ENCODE measurements at places on chromosomes 4 and X. TPM values are rescaled to one million over a fixed set of nuclear protein-coding genes. Genes with fewer than 3 reads are reported as not detected.

The XAGE1A gene
- total RNA-seq, result not detected

The MFAP3L gene
- not detected for total RNA-seq

The EMCN gene
- not detected for total RNA-seq

The MTMR1 gene
- 57.6 TPM for total RNA-seq

The SASH3 gene
- total RNA-seq, result 157 TPM

The REPS2 gene
- 3.8 TPM for total RNA-seq

DNA sequence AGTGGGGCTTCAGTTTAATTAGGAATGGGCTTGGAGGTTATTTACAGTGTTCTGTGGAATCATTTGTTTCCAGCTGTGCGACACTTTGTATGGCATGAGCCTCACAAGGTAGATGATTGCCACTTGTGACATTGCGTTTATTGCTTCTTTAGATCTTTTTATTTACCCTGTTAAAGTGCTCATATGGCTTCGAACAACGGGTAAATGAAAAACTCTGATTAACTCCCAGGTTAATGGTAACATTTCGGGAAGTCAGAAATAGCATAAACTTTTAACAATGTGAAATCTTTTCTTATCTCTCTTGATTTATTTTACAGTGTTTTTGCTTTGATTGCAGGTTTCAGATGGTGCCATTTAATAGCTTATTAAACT, 494.3 kb downstream of the IDS start:
- DNase-seq, result no peak

- DNase-seq, result no peak
Observed at GRCh38 chr4:96675896-96676295, 836.0 kb downstream of the PDHA2 start.

- no peak for DNase-seq
Observed at GRCh38 chrX:1242891-1243402, 25.7 kb upstream of the CSF2RA start.

DNA sequence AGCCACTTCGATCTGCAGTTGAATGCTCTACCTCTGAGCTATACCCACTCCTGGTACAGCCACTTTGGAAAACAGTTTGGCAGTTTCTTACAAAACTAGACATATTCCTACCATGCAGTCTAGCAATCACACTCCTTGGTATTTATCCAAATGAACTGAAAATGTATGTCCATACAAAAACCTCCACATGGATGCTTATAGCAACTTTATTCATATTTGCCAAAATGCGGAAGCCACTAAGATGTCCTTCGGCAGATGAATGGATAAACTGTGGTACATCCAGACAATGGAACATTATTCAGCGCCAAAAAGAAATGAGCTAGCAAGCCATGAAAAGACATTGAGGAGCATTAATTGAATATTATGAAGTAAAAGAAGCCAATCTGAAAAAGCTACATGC, 45.3 kb downstream of the PCYT1B start:
- no peak for DNase-seq

DNA sequence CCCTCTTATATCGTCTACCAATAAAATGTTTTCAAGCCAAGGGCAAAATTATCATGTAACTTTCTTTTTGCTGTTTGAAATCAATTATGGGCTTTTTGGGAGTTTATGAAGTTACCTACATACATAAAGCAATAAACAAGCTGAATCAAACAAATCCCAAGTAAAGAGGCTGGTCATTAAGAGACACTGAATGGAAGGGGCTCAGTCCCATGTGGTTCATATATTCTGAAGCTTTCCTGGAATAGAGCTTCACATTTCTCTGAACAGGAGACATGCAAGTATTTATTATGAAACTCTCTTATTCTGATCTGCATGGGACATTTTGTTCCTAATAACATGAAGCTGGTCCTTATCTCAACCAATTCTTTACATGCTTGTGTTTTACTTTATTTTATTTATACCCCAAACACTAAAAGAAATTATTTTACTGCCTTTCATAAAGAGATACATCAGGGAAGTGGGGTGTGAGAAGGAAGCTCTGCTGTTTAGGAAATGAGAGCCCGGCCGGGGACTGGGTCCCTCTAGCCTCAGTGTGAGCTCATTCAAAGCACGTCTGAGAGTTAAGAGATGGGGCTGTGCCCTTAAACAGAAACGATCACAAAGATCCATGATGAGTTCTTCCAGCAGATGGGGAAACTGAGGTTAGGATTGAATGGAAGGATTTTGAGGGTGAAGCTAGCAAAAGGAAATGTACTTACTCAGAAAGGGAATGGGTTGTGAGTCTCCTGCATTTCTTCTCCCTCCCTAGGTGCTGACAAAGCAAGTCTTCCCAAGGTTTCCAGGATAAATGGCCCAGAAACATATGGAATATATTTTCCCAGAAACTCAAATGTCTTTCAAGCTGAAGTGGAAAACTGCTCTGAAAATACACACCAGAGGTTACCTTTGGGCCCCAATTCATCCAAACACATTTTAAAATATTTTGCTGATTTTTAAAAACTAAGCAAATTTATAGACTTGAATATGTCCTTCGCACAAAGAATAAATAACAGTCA, 93.1 kb upstream of the LNX1 start:
- no peak for DNase-seq

DNA sequence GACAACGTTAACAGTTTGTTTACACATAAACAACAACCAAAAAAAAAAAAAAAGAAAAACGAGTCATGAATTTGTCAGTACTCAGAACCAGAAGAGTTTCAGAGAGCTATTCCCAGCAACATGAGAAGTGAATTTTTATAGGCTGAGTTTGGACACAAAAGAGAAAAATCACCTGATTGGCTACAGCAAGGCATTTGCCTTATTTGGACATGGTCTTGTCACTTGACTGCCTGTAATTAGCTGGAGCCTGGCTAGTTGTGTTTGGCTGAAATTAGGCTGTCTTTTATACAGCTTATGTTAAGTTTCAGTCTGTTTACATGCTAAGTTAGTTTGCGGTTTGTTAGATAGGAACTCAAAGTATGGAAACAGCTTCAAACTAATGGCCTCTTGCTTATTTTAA, 880 bp upstream of the TEX13A start:
- DNase-seq, result no peak

DNA sequence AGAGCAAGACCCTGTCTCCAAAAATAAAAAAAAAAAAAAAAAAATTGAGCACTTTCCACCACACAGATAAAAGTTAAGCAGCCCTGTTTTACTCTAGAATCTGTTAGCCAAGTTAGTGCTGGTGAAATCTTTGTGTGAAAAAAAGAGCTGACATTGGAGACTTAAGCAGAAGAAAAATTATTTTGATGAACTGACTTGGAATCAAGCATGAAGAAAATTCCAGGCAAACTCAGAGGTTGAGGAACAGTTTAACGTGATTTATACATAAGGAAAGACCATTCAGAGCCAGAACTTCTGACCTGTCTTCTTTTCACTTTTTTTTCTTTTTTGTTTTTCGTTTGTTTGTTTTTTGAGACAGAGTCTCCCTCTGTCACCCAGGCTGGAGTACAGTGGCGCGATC, 79.6 kb upstream of the RBPJ start:
- no peak for DNase-seq

DNA sequence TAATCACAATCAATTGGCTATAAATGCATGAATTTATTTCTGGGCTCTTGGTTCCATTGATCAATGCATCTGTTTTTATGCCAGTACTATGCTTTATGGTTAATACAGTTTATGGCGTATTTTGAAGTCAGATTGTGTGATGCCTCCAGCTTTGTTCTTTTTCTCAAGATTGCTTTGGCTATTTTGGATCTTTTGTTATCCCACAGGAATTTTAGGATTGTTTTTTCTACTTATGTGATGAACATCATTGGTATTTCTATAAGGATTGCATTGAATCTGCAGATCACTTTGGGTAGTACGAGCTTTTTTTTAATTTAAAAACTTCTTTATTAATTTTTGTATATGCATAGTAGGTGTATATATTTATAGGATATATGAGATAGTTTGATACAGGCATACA, 338.7 kb upstream of the IGFBP7 start:
- DNase-seq, result no peak

DNA sequence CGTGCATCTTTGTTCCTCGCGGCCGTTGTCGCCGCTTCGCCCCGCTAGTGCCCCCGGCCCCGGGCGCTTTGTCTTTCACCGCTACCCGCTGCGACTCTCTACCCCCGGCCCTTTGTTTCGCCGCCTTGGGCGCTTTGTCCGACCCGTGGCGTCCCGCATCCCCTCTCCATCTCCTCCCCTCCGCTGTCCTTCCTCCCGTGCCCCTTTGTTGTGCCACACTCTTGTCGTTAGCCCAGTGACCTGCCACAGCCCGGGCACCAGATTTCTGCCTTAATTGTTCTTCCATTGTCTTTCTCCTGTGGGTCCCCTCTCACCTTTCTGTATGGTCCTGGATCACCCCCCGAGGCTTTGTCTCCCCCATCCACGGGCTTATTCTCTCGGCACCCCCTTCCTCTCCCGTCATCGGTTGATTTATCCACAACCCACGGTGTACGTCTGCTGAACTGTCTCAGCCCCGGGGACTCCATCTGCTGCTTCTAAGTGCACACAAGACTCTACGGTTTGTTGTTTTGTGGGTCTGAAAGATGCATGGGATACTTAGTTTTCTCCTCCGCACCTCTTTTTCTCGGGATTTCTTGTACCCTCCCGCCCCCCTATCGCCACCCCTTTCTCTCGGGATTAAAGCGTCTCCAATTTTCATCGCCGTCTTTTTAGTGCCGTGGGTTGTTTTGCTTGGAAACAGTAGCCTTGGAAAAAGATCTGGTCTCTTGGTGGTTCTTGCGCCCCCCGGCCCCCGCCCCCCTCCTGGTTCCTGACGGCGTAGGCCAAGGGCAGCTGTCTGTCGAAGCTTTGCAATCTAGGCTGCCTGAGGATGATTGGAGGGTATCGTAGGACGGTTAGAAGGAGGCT, 783 bp downstream of the RBPJ start:
- peak; percentile 44 for DNase-seq

- DNase-seq, result no peak
Observed at GRCh38 chr4:5662555-5662954, 45.8 kb downstream of the EVC2 start.

GRCh38 chr4:40530961-40531635, 98.6 kb downstream of the RBM47 start:
- DNase-seq, result no peak

DNA sequence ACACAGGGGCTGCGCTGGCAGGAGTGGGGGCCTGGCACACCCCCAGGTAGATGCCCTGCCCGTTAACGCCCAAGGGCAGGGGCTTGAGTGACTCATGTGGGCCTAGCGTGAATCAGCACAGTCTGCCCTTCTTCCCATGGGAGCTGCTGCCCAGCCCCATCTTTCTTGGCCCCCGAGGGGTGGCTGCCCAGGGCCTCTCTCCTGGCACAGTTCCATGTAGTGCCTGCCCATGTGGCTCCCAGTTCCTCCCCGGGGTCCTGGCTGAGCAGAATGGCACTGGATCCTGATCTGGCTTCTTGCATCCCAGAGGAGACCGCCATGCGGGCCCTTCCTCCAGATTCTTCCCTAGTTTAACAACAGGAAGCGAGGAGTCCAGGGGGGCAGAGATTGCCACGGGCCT, 2.1 kb upstream of the AVPR2 start:
- DNase-seq, result no peak

- DNase-seq, result no peak
Observed at GRCh38 chrX:84218726-84219125, 30.7 kb upstream of the RPS6KA6 start.

DNA sequence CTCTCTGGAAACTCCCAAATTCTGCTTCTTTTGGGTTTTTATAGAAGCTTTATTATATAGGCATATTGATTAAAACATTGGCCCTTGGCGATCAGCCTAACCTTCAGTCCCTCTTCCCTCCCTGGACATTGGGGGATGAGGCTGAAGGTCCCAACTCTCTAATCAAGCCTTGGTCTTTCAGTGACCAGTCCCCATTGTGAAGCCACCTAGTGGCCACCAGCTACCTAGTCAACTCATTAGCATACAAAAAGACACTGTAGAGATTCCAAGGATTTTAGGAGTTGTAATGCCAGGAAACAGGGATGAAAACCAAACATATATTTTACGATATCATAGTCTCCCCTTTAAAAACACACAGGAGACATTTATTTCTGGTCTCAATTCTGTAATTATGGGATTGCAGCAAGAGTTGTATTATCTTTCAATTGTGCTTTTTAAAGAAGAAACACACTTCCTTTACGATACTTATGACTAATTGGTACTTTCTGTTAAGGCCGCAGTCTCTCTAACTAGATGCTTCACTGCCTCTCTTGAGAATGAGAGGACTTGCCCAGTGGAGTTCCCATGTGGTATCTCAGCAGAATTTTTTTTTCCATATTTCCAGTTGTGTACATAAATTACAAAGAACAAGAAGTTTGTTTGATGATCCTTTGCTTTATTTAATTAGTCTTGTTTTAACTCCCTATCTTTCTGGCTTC, 58.2 kb downstream of the WDR17 start:
- DNase-seq, result peak; percentile 25

- DNase-seq, result no peak
Observed at GRCh38 chr4:108493596-108493931, 126.8 kb upstream of the RPL34 start.

- DNase-seq, result no peak
Observed at GRCh38 chrX:32280489-32280888, 930.9 kb downstream of the DMD start.

DNA sequence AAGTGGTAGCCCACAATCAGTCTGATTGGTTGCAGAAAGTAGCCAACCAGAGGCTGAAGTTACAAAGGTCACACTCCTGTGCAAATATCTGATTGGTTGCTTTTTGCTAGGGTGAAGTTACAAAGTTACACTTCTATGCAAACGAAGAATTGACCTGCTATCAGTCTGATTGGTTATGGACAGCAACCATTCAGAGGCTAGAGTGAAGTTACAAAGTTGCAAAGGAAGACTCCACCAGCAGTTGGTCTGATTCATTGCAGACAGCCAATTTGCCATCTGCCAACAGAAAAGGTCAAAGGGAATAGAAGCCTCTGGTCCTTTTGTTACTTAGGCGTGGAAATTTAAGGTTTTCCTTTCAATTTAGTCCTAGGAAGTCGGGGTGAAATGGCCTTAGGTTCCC, 377.7 kb downstream of the PRDM5 start:
- DNase-seq, result no peak
